ENCODE measurements at places on chromosomes 5 and 9.

GRCh38 chr5:58064801-58065200, 395.1 kb downstream of the PLK2 start:
- DNase-seq: no peak

DNA sequence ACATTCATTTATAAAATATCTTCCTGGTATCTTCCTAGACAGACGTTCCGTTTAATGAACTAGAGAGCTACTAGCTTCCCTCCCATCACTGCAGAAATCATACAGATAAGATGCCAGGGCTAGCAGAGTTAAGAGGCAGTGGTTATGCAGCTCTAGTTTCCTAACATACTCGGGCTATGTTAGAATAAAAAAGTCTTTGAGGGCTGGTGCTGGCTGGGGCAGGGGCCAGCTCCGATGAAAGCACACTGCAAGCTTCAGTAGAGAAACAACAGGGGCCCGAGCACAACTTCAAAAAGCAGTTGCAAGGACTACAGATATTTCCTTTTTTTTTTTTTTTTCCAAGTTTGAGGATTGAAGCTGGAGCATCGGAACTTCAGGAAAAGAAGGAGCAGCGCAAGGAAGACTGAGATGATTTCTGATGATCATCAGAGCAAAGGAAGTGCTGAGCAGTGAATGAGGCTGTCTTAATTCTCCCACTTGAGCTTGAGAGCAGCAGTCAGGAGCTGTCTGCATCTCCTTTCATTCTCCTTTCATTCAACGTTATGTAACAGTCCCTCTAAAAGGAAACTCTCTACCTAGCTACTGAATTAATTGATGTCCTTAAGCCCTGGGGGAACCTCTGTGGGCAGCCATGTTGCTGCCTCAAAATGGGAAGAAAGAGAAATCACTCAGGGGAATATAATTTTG, 47.6 kb upstream of the ADCY2 start:
- DNase-seq: no peak

DNA sequence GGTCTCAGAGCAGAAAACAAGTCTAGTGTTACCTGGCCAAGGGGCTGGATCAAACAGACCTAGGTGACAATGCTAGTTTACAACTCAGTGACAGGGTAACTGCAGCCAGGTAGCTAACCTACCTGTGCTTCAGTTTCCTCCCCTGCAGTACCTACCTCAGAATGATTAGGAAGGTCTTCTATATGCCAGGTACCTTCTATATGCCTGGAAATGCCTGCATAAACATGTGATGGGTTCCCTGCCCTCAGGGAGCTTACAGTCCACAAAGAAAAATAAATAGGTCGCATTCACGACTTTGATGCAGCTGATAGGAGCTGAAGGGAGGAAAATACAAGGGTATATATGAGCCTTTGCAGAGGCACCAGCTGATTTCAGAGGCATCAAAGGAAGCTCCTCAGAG, 16.1 kb downstream of the LHFPL2 start:
- no peak for DNase-seq

DNA sequence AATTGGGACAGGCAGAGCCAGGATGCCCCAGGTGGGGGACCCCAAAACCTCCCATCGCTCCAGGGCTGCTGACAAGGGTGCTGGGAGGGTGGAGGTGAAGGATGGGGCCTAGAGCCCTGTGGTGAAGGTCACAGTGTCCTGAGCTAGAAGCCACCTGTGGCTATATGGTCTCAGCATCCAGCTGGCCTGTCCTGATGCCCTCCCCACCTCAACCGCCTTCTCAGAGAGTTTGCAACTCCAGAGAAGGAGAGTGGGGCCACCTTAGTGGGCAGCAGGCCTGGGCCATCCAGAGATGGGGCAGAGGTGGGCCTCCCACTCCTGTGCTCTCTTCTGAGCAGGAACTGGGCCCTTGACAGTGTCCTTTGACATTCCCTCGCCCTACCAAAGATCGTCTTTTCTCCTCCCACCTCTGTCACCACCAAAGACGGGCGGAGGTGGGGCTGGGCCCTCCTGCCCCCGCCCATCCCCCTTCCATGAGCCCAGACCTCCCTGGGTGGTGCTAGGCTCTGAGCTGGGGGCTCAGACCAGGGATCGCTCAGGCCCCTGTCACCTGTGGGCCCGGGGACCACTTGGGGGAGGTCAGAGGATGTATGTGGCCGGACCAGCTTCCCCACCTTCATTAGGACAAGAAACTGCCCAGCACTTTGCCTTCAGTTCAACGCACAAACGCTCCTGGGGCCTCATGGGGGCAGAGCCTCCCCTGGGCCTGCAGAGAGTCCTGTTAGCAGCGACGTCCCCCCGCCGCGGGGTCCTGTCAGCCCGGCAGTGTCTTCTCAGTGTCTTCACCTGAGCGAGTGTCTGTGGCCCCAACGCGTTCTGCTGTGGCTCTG, 10.0 kb upstream of the DOLPP1 start:
- DNase-seq: no peak

DNA sequence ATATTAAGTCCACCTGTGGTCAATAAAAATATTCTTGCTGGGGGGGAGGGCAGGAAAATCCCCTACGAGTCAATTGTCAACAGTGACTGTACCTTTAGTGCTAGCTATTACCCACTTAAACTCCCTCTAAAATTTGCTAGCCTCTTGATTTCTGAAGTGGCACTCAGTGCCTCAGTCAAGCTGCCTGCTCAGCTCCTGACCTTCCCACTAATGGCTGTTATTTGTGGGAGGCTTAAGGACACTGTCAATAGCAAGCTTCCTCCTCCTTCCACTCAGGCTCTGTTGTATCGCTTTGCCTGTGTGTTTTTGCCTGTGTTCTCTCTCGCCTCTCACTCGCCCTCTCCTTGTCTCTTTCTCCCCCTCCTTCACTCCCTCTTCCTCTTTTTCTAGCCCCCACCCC, 140.8 kb downstream of the BNC2 start:
- DNase-seq: no peak

GRCh38 chr5:53008751-53009150, 19.6 kb downstream of the ITGA2 start:
- no peak for DNase-seq

- DNase-seq: no peak
These were observed 125.5 kb upstream of the WWC1 start for GRCh38 chr5:168165977-168166376.

DNA sequence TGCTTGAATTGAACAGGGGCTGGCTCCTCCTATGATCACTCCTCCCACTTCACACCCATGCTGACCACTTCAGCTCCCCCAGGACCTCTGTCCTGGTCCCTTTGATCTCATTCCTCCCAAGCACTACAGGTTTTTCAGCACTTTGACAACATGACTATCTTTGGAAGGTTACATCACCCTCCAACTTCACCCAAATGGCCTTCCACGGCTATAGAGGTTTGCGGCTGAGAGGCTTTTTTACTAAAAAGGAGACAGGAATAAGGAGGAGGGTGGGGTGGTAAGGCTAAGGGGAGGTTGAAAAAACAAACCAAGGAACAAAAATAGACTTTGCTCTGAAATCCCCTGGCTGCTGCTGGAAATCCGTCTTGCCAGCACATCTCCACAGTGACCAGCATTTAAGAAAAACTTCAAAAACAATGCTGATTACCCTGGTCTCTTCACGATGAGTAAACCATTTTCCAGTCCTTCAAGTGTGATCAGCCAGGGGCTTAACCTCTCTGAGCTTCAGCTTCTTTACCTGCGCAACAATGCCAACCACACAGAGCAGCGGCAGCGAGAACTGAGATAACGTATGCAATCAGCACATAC, 102.7 kb downstream of the DPYSL3 start:
- DNase-seq: no peak

DNA sequence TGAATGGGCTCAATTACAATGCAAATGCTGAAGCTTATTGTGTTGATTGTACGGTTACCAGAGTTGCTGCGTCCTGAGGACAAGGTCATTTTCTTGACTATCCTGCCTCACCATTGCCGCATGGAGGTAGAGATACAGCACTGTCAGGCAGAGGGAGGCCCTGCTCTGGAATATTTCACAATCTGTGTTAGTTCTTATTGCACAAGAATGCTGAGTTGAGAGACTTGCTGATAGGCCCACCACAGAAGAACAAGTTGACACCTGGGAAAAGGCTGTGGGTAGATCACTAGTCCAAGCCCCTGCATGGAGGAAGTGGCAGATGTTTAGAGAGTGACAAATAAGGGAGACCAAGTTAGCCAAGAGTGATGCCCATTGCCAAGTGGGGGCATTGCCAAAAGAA, 344.5 kb upstream of the ITGA1 start:
- DNase-seq: no peak

GRCh38 chr5:136314302-136314701, 51.0 kb downstream of the TRPC7 start:
- no peak for DNase-seq

GRCh38 chr5:78242001-78242400, 52.5 kb downstream of the AP3B1 start:
- no peak for DNase-seq

DNA sequence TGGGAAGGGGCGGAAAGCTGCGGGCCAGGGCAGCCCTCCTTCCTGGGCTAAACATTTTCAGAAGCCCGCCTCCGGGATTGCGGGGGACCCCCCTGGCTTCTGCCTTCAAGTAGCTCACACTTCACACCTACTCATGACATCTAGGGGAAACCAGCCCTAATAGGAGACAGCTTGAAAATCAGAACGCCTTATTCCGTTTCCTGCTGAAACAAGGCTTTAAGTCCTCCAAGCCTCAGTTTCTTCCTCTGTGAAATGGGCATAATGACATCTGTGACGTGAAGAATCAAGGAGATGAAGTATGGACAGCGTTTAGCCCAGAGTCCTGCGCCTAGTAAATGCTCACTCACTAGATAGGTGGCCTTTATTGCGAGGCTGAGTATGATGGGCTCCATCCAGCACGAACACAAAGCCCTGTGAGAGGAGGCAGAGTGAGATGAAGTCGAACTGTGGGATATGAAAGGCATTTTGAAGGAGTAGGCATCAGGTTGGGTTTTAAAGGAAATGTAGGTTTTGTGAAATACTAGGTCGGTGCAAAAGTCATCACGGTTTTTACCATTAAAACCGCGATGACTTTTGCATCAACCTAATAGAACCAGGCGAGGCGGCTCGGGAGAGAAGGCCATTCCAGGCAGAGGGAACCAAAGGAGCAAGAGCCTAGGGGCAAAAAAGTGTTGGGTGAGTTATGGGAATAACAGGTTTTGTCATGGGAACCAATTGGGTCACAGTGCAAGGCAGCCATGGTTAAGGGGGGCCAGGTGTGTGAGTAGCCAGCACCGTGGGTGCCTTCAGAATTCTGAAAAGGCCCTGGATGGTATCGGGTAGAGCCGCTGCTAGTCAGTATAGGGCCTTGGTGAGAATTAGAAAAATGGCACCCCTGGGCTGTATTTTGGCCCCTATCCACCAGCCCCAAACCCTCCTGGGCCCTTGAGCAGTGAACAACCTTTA, 1.0 kb upstream of the TSC1 start:
- DNase-seq: no peak

- DNase-seq: no peak
These were observed 9.3 kb downstream of the JAK2 start for GRCh38 chr9:4994166-4994890.

DNA sequence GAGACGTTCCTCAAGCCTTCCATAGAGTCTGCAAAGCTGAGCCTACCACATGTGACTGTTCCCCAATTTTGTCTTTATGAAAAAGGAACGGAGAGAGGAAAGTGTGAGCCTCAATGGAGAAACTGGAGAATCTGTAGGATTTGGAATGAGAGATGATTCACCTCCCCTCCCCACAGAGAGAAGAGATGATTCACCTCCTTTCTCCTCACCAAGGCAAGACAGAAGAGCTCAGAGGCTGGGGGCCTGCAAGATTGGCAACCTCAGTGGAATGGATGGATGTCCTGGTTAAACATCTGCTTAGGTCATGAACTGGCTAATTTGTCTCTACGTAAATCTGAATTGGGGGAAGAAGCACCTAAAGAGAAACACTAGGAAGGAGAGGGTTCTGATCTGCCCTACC, 17.0 kb upstream of the MOCS2 start:
- no peak for DNase-seq

GRCh38 chr5:176816043-176816745, 5.8 kb downstream of the UNC5A start:
- no peak for DNase-seq

- DNase-seq: no peak
These were observed 204.8 kb downstream of the CDH9 start for GRCh38 chr5:26833596-26833995.

DNA sequence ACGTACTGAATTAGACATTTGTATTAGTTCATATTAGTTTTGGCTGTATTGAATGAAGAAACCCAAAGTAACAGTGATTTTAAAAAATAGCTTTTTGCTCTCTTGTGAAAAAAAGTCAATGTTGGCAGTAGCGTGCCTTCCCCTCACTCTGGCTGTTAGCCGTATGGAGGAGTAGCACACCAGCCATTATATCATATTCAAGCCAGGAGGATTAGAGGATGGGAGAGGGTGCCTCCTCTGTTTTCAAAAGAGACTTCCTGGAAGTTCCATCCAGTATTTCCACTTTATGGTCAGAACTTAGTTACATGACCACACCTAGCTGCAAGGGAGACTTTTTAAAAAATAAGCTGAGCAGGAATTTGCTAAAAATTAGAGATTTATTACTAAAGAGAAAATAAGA, 41.2 kb downstream of the GPR21 start:
- DNase-seq: no peak

DNA sequence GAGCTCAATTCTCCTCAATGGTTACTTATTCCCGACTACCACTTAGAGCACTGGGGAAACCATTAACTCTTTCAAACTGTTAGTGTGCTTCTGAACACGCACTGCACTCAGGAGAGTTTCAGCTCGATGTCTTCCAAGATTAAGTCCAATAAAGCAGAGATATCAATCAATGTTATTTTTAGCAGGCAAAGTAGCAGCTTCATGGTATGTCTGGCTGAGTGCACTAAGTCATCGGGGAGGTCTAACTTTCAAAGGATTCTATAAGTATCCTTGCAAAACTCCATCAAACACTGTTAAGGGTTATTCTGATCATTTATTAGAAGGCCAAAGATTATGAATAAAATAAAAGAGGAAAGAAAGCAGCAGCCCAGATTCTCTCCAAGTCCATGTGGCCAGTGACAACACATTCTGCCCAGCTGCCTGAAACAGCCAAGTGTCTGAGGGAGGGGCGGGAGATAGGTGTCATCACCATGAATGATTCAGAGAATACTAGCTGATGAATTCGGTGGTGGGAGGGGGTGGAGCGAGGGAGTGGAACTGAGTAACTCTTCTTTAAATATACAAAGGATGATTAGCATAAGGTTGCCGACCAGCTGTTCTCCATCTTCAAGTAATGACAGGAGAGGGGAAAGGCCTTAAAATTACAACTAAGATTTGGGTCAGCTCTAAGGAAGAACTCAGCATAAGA, 21.3 kb downstream of the NREP start:
- DNase-seq: no peak

DNA sequence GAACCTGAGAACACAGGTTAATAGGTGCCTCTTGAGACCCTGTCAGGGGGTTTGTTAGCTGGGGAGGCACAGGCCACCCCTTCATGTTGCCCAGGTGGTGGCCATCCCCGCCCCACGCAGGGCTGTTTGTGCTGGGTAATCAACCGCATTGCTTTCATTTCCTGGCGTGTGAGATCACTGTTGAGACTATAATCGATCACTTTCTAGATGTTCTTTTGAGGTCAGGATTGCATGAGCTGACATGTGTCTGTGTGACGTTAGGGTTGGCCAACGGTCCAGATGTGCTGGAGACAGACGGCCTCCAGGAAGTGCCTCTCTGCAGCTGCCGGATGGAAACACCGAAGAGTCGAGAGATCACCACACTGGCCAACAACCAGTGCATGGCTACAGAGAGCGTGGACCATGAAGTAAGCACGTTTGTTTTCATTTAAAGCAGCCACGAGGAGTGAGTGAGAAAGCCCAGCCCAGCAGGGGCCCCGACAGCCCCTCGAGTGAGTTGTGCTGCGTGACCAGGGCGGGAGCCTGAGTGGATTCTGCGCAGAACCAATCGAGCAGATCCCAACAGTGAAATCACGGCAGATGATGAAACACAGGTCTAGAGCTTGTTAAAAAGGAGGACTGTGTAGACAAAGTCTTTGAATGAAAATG, 115.0 kb upstream of the CACNA1B start:
- DNase-seq: no peak

Data from bone marrow (tissue), 2 donors.